ENCODE measurements at places on chromosomes 2 and 18.

GRCh38 chr18:6731222-6731596 is 1.7 kb downstream of the ARHGAP28 start:
- DNase-seq: peak; percentile 78

DNA sequence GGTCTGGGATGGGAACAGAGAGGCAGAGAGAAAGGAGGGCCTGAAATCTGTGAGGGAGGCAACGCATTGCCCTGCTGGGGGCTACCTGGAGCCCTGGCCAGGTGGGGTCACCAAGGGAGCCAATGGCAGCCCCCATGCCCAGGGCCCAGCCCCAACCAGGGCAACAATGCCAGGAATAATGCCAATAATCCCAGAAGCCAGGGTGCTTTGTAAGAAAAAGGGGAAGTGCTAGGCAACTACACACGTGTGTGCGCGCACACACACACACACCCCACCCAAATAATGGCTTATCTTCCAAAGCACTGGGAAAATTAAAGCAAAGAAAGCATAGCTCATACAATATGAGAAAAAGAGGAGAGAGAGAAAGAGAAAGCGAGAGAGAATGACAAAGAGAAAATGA is 7.0 kb upstream of the CLEC4F start:
- DNase-seq: no peak

DNA sequence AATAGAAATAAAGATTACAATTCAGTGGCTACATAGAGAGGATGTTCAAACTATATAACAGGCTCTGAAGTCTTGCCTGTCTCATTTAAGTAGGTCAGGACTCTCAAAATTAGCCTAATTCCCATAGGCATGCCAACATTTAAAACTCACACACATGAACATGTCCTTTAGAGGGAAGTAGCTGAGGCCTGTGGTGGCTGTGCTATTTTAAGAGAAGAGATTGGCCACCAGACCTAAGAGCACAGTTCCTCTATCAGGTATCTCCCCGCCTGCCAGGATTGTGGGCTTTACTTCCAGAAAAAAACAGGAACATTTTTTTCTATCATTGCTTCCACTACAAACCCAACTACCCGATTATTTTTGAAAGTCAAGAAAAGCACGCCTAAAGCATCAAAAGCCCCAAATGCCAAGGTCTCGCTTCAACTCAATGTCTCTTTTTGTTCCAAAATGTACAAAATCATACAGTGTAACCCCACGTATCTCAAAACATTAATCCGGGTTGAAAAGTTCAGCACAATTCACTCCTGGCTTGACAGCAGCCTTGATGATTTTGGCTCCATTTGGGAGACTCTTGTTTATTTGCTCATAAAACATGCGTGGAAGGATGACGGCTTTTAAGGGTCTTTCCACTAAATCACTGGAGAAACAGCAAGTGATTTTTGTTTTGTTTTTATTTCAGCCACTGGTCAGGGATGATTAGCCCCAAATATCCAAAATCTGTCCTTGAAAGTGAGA is 15.3 kb downstream of the FHL2 start:
- no peak for DNase-seq

GRCh38 chr2:149473521-149473920 is 114.1 kb downstream of the MMADHC start:
- no peak for DNase-seq

- DNase-seq: no peak
Measured at GRCh38 chr2:43052204-43052943, 174.0 kb downstream of the ZFP36L2 start.

- no peak for DNase-seq
Measured at GRCh38 chr2:235864733-235865515, 303.3 kb downstream of the GBX2 start.

All from cardiac fibroblast (primary cell).